Left ventricle myocardium inferior (tissue), 1 donor: ENCODE measurements at places on chromosomes 5 and 9. TPM values are rescaled to one million over a fixed set of nuclear protein-coding genes. Genes with fewer than 3 reads are reported as not detected.

- peaks cover 17% of the 10 kb centered on the region for H3K27me3 ChIP-seq
- no peak overlapping the region for H3K27ac ChIP-seq
- no peak for DNase-seq
Observed at GRCh38 chr9:117258184-117258866, 156.5 kb downstream of the ASTN2 start.

- H3K27ac ChIP-seq = no peak overlapping the region
- DNase-seq = no peak
- no peaks in the 10 kb centered on the region for H3K4me1 ChIP-seq
- H3K4me3 ChIP-seq = no peak overlapping the region
- H3K36me3 ChIP-seq = no peaks in the 10 kb centered on the region
Observed at GRCh38 chr5:43336159-43336558, 22.9 kb upstream of the HMGCS1 start.

DNA sequence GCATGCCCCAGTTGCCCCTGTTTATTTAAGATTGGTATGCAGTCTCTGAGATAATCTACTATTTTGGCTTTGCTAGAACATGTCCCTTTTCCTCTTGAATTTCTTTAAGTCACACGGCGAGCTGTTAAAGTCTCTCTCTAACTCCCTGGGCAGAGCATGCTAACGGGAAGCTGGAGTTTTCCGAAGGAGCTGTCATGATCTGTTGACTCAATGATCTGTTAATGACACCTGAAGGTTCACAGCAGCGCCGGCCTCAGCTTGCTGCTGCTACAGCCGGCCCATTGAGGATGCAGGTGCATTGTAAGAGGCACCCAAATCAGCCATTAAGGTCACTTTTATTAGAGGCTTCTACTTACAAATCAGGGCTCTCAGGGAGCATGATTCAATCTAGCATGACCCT lies 1203.4 kb downstream of the MAT2B start:
- no peaks in the 10 kb centered on the region for H3K27me3 ChIP-seq
- no peak overlapping the region for H3K4me3 ChIP-seq
- H3K4me1 ChIP-seq = no peaks in the 10 kb centered on the region
- H3K27ac ChIP-seq = no peak overlapping the region

Gene SLC6A3
- not detected for total RNA-seq

- H3K27me3 ChIP-seq = no peaks in the 10 kb centered on the region
- no peak overlapping the region for H3K4me3 ChIP-seq
- no peak overlapping the region for H3K27ac ChIP-seq
Observed at GRCh38 chr5:6739603-6740002, 26.4 kb downstream of the TENT4A start.

DNA sequence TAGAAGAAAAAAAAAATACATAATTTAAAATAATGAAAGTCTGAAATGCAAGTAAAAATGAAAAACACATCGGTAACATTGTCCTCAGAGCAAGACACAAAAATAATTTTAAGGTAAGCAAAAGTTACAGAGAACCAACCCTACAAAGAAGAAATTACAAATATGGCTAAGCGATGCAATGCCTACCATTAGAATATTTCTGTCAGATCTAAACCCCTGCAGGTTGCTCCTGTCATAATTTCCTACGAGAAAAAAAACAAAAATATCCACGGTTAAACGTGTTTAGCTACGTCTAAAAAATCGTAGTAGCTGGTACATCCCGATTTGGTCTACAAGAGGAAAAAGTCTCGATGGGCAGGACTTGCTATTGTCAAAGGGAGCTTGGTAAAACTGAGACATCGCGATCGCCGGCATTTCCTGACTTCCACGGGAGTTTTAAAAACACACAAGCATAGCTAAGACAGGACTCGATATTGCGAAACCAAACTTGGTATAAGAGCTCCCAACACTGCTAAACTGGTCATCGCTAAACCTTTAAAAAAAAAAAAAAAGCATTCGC lies 1.1 kb upstream of the ANXA2R start:
- H3K27me3 ChIP-seq = peaks cover 90% of the 10 kb centered on the region
- H3K4me3 ChIP-seq = peak overlapping the region; percentile 77
- DNase-seq = peak; percentile 42
- peaks cover 45% of the 10 kb centered on the region for H3K4me1 ChIP-seq
- H3K27ac ChIP-seq = peak overlapping the region; percentile 98

- H3K36me3 ChIP-seq = no peaks in the 10 kb centered on the region
- H3K4me1 ChIP-seq = peaks cover 17% of the 10 kb centered on the region
- H3K27ac ChIP-seq = no peak overlapping the region
- H3K4me3 ChIP-seq = no peak overlapping the region
Observed at GRCh38 chr9:121840838-121841760, 189.7 kb downstream of the DAB2IP start.

Gene PHF24
- total RNA-seq = 0.11 TPM

- H3K36me3 ChIP-seq = no peaks in the 10 kb centered on the region
- DNase-seq = no peak
- peaks cover 5% of the 10 kb centered on the region for H3K4me1 ChIP-seq
- no peaks in the 10 kb centered on the region for H3K27me3 ChIP-seq
- H3K4me3 ChIP-seq = no peak overlapping the region
Observed at GRCh38 chr5:143481697-143482531, 78.4 kb upstream of the NR3C1 start.

DNA sequence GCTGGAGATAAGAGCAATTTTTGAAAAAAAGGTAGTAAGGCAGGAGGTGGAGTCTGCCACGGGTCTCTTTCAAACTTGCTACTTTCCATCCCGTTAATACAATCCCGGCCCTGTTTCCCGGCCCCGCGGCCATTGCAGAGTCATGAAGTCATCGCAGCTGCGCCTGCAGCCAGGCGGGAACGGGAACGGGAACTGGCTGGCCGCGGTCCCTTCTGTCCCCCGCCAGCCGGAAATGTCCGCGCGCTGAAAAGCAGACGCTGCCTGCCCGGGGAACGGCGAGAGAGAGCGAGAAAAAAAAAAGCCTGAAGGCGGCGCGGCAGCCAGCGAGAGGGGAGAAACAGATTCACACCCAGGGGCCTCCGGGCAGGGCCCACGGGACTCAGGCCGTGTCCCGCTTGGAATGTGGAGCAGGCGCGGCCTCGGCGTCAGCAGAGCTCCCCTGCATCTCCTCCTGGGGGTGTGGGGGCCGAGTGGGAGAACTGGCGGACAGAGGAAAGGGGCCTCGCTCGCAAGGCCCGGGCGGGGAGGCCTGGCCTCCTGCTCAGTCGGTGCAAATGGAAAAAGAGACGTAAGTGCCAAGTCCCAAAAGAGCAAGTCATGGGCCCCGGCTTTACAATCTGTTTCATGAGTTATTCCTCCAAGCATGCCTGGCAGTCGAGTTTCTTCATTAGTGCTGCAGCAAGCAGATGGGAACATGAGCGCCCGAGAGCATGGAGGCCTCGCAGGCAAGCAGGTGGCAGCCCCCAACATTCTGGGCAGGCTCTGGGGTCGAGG lies 201.2 kb upstream of the GAS1 start:
- peaks cover 17% of the 10 kb centered on the region for H3K4me1 ChIP-seq
- H3K4me3 ChIP-seq = peak overlapping the region; percentile 56
- no peaks in the 10 kb centered on the region for H3K27me3 ChIP-seq
- no peaks in the 10 kb centered on the region for H3K36me3 ChIP-seq
- peak overlapping the region; percentile 87 for H3K27ac ChIP-seq
- peak; percentile 89 for DNase-seq

DNA sequence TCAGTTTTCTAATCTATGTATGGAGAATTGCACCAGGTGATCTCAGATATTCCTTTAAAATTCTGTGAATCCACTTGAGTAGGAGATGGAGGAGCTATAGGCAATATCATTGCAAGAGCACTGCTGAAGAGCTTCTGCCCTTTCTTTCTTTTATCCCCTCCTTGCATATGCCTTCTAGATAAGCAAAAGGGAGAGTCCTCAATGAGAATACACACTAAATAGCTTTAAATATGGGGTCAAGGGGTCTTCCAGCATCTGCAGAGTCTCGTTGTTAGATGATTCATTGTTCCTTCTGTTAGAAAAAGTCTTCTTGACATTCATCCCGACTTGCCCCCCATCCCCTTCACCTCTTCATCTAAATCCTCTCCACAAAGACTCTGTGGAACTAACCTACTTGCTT lies 156.1 kb downstream of the PIK3R1 start:
- H3K4me1 ChIP-seq = peaks cover 6% of the 10 kb centered on the region
- no peaks in the 10 kb centered on the region for H3K36me3 ChIP-seq
- H3K27me3 ChIP-seq = no peaks in the 10 kb centered on the region
- H3K27ac ChIP-seq = no peak overlapping the region
- H3K4me3 ChIP-seq = no peak overlapping the region
- no peak for DNase-seq
